ENCODE measurements at places on chromosomes 1 and 21.
A peak's percentile ranks its signal among the peaks of the same experiment; 100 is the strongest.

- DNase-seq: peak; percentile 26
Observed at GRCh38 chr1:179599623-179600249, 8.1 kb downstream of the TDRD5 start.

DNA sequence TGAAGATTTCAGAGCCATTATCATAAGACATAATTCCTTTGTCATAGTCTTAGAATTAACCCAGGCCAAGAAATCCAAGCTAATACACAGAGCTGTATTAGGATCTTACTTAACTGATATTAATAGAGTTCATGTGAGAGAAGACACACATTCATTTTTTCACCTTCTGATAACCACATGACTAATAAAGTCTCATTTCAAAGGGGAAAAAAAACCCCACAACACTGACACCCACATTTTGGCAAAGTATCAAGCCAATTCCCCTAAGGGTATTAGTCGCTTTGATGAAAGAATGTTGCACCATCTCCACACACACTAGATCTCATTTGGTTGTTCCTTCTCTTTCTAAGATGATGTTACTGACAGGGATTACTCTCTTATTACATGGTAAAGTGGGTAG, 344.4 kb upstream of the ESRRG start:
- no peak for DNase-seq

GRCh38 chr1:43978551-43979260, at the start of gene B4GALT2:
Gene B4GALT2 (plus strand): TSS chr1:43979210. CDS start chr1:43981161, 1,951 bp downstream.
- DNase-seq: peak; percentile 26

GRCh38 chr1:153023109-153023508, 7.9 kb upstream of the SPRR1B start:
- no peak for DNase-seq

DNA sequence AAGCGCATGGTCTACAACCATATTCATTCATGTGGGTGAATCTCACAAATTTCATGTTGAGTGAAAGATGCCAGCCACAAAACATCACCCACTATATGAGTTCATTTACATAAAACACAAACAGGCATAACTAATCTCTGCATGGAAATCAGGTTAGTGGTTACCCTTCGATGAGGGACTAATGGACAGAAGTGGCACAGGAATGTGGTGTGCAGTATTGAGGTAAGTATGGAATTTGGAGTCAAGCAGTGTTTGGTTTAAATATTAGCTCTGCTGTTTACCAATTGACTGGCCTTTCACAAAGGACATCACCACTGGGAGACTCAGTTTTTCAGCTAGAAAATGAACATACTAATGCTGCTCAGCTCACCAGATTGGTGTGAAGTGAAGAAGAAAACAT, 24.2 kb downstream of the CCDC185 start:
- DNase-seq: no peak

DNA sequence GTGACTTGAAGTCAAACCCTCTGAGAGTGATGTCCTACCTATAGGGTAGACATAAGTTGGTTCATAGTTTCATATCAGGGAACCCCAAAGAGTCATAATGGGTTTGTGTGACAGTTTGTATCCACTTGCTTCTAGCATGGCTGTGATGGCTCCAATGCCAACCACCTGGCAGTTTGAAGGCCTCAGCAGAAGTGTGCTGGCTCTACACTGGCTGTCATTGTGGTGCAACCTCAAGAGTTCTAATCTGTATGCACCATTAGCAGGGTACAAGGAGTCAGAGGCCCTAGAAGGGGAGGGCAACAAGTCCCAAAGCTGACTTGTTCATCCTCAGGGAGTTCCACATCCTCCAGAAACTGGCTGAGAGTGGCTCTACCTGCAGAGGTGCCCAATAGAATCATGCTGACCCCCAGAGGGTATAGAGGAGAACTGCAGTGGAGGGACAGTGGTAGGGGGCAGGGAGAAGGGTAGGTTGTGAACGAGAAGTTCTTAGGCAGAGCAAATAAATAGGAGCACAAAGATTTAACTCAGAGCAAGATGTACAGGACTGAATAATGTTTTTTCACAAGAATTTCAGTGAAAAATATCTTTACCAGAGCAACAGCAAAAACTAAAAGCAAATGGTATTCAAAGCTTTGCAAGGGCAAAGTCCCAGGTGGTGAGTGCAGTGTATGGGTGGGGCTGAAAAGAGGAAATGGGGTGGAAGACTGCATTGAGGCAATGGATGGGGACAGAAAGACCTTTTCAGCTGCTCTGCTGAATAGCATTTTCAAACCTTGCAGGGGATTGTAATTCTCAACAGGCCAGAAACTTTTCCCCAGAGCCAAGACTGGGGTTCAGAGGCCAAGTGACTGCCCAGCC, 3.2 kb downstream of the FCRL2 start:
- no peak for DNase-seq

- DNase-seq: no peak
Observed at GRCh38 chr1:225949041-225949440, 8.0 kb upstream of the LEFTY2 start.

- DNase-seq: peak; percentile 25
Observed at GRCh38 chr1:163668472-163668871, 346.7 kb downstream of the NUF2 start.

GRCh38 chr1:180194546-180195207, 35.4 kb upstream of the LHX4 start:
- DNase-seq: no peak

GRCh38 chr1:12167493-12168429, 970 bp downstream of the TNFRSF1B start:
- no peak for DNase-seq

DNA sequence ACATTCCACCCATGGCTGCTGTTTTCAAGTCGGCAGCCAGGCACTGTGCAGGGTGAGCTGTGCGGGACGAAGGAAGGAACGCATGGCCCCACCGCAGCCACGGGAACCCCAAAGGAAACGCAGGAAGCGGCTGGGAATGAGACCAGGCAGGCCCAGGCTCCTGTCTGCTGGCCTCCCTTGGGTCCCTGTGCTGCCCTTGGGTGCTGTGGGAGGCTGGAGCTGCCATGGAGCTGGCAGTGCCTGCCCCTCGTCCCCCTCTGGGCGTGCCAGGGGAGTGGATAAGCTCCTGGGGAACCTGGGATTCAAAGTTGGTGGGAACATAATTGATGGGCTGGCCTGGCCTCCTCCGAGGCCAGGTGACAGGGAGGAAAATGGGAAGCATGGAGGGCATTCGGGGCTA, 5.3 kb upstream of the KRTAP10-4 start:
- no peak for DNase-seq

GRCh38 chr1:62727656-62728407, 39.6 kb upstream of the DOCK7 start:
- DNase-seq: peak; percentile 23

GRCh38 chr1:2826736-2827292, 25.3 kb upstream of the TTC34 start:
- no peak for DNase-seq

DNA sequence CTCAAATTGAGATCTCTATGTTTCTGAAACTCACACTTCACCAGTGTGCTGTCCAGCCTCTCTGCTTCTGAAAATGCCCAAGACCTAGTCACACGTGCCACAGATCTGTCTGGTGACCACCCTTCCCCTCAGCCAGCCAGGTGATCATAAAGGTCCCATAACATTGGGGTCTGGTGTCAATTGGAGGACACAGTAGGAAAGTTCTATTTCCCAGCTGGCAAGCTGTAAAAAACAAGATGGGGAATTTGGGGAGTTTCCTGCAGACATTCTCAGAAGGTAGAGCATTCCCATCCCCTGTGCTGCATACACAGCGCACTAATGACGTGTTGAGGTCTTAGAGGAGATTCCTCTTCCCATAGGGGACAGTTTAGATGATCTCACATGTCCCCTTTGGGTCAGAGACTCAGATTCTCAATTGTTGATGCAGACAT, 50.1 kb downstream of the RPS6KA1 start:
- no peak for DNase-seq

DNA sequence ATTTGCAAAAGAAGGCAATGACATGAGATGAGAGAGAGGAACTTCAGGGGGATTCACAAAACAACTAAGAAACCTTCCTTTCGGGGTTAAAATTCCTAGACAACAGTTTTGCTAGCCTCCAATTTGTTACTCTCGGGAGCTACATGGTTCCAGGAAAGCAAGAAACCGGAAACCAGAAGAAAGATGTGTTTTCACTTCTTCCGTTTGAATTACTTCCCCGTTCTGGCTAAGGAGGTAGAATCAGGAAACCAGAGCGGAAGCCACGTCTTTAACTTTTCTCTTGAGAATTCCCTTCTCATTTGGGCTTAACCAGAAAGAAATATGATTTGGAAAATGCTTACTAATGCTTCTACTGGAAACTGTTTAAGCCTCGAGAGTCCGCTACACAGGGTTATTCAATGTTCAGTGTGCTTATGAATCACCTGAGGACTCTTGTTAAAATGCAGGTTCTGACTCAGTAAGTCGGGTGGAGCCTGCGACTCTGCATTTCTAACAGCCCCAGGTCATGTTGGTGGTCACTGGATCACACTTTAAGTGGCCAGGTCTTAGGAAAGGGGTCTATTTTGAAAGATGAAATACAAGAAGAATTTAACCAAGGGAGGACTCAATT, 43.5 kb upstream of the MCOLN3 start:
- peak; percentile 16 for DNase-seq

GRCh38 chr1:161096015-161096414, 2.1 kb upstream of the KLHDC9 start:
- no peak for DNase-seq

DNA sequence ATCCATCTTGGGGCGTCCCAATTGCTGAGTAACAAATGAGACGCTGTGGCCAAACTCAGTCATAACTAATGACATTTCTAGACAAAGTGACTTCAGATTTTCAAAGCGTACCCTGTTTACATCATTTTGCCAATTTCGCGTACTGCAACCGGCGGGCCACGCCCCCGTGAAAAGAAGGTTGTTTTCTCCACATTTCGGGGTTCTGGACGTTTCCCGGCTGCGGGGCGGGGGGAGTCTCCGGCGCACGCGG, 282 bp upstream of the SOD1 start:
- DNase-seq: no peak

- DNase-seq: peak; percentile 37
Observed at GRCh38 chr1:50591598-50591997, 168.4 kb upstream of the DMRTA2 start.

GRCh38 chr1:19390901-19391595, 78.9 kb downstream of the SLC66A1 start:
- peak; percentile 90 for DNase-seq

GRCh38 chr1:167420510-167420909, 97.8 kb downstream of the CD247 start:
- peak; percentile 31 for DNase-seq

DNA sequence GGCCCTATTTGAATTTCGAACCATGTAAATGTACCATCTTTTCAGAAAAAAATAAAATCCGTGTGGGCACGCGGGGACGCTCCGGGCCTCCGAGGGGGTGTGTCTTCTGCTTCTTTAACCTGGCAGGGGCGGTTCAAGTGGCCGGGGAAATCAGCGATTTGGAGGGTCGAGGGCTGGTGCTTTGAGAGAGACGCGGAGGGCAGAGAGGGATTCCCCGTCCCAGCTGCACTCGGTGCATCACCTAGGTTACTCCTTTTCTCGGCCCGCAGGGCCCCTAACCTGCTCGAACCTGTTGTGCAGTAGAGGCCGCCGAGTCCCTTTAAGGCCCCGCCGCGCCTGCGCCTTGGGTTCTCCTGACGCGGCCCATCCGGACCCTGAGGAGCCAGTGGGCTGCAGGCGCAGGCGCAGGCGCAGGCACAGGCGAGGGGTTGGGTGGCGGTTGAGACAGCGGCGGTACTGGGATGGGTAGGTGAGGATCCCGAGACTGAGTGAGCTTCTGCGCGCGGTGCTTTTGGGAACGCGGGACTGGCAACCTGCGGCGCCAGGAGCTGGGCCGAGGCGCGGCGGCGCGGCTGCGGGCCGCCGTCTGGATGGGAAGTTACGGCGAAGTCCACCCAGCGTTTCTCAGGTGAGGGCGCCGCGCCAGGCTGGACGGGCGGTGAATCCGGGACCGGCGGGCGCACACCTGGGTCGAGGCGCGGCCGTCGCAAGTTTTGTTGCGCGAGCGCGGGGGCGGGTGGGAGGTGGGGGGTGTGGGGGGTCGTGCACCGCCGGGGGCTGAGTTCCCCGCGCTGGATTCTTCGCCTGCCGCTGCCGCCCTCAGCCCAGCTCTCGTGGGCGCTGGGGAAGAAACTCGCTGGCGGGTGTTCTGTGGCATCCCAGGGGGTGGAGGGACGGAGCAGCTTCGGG, at the start of gene NBPF3:
TSS of gene NBPF3 (plus strand) at position 417 of the 909 bp plus-strand sequence. CDS start 4,950 bp downstream, outside the sequence.
- DNase-seq: peak; percentile 90

DNA sequence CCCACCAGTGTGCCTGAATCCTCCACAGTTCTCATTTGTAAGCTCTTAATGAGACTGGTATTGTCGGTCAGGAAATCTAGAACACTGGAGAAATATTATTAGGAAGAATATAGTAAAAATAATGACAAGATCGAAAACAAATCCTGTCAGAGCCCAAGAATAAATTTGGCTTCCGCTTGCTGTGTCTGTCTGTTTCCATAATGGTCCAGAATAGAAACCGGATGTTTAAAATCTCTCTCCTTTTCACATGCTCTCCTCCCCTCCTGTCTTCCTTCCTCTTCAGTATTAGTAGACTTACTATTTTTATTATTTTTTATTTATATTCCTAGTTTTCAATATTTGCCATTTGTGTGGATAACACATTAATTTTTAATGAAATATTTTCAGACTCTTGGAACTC, 187.7 kb downstream of the SDCCAG8 start:
- DNase-seq: no peak

DNA sequence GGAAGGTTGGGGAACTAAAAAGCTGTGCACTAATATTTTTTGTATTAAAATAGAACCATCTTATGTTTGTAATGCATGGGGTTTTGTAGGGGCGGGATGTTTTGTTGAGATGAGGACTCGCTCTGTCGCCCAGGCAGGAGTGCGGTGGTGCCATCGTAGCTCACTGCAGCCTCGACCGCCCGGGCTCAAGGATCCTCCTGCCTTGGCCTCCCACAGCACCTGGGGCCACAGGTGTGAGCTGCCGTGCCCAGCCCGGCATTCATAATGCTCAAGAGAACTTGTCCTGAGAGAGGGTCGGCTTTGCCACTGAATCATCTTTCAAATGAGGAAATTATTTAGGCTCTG, 3.0 kb upstream of the C1orf159 start:
- no peak for DNase-seq

DNA sequence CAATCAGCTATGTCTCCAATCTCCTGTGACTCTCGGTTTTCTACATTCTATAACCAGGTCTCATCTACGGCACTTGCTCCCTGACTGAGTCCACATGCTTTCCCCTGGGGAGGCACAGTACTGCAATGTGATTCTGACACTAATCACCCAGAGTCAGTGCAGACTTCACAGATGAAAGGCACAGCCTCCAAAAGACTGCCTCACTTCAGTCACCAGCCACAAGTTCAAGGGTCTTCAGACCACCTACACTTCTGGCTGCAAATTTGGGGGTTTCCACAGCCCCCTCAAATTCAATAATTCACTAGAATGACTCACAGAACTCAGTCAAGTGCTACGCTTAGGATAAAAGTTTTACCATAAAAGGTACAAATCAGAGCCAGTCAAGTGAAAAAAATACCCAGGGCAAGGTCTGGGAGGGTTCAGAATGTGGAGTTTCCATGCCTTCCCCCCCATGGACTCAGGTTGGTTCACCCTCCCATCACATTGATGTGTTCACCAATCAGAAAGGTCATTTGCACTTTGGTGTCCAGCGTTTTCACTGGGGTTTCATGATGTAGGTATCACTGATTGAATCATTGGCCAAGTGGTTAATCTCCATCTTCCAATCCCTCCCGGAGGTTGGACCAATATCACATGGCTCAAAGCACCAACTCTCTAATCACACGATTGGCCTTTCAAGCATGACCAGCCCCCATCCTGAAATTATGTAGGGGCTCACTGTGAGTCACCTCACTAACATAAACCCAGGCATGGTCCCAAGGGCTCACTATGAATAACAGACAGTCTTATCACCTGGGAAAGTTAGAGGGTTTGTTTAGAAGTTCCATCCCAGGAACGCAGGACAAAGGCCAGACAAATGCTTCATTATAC, 182.9 kb upstream of the CAMK1G start:
- DNase-seq: no peak

All from iris pigment epithelial cell (primary cell).